ENCODE measurements at places on chromosomes 1 and 21.

GRCh38 chr1:192610112-192610889 lies 25.6 kb upstream of the RGS13 start:
- H3K36me3 ChIP-seq: no peaks in the 10 kb centered on the region
- DNase-seq: no peak
- H3K27ac ChIP-seq: no peak overlapping the region
- peaks cover 4% of the 10 kb centered on the region for H3K4me1 ChIP-seq

DNA sequence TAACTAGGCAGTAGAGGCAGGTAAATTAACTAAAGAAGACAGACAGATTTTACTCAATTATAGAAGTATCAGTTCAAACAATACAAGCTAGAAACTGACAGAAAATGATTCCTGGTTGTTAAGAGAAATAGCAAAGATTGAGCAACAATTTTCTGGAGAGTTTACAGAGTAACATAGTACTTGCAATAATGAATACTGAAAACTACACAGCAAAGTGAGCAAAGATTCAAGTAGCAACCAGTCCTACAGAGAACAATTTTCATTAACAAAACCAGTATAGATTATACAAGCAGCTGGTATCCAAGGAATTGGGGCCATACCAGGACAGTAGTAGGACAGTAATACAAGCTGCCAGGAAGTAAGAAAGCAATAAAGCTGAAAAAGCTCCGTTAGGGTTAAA lies 37.6 kb downstream of the EYA3 start:
- no peak overlapping the region for H3K4me3 ChIP-seq
- peaks cover 4% of the 10 kb centered on the region for H3K4me1 ChIP-seq
- no peak overlapping the region for H3K27ac ChIP-seq
- peaks cover 18% of the 10 kb centered on the region for H3K36me3 ChIP-seq

DNA sequence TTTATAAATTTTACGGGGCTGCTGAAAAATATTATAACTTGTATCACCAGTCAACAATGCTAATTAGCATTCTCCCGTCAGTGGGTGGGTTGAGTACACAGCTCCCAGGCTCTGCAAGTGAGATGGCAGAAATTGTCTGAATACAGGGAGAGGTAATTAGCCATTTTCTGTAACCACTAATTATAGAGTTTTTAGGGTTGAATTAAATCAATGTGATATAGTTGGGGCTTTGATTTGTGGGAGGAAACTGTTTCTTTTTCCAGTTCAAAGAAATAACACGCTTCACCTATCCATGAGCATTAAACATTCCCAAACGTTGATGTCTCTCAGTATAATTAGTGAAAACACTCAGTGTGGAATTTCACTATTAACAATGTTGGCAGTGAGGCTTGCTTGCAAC lies 1.5 kb downstream of the VANGL1 start:
- H3K27me3 ChIP-seq: no peaks in the 10 kb centered on the region
- DNase-seq: no peak
- H3K27ac ChIP-seq: peak overlapping the region; percentile 92
- H3K36me3 ChIP-seq: peaks cover 10% of the 10 kb centered on the region
- H3K4me1 ChIP-seq: peaks cover 13% of the 10 kb centered on the region

- peak overlapping the region; percentile 55 for H3K4me3 ChIP-seq
- no peak for DNase-seq
- H3K27me3 ChIP-seq: no peaks in the 10 kb centered on the region
- H3K36me3 ChIP-seq: no peaks in the 10 kb centered on the region
- peaks cover 23% of the 10 kb centered on the region for H3K4me1 ChIP-seq
- peak overlapping the region; percentile 65 for H3K27ac ChIP-seq
Observed at GRCh38 chr1:155938220-155938627, 3.2 kb upstream of the RXFP4 start.

- H3K27me3 ChIP-seq: no peaks in the 10 kb centered on the region
- DNase-seq: no peak
- H3K36me3 ChIP-seq: no peaks in the 10 kb centered on the region
- no peak overlapping the region for H3K27ac ChIP-seq
Observed at GRCh38 chr1:179558078-179558477, 17.7 kb downstream of the NPHS2 start.

GRCh38 chr1:16165073-16165364 lies 9.2 kb upstream of the EPHA2 start:
- peaks cover 29% of the 10 kb centered on the region for H3K4me1 ChIP-seq
- H3K36me3 ChIP-seq: no peaks in the 10 kb centered on the region
- peak overlapping the region; percentile 27 for H3K4me3 ChIP-seq
- H3K27me3 ChIP-seq: peaks cover 4% of the 10 kb centered on the region

DNA sequence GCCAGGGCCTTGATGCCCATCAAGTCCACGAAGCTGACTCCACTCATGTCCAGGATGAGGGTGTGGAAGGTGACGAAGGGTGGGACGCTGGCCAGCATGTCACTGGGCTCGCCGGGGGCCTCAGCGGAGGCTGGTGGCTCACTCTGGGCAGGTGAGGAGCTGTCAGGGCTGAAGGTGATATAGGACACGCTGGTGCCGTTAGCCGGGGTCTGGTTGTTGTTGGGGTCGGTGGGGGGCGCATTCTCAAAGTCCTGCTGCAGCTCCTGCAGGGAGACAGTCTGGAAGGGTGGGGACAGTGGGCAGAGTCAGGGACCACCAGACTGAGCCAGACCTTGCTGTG lies 21.7 kb downstream of the SLC26A9 start:
- no peak overlapping the region for H3K27ac ChIP-seq
- no peak overlapping the region for H3K4me3 ChIP-seq
- H3K27me3 ChIP-seq: peaks cover 4% of the 10 kb centered on the region
- peaks cover 24% of the 10 kb centered on the region for H3K4me1 ChIP-seq

DNA sequence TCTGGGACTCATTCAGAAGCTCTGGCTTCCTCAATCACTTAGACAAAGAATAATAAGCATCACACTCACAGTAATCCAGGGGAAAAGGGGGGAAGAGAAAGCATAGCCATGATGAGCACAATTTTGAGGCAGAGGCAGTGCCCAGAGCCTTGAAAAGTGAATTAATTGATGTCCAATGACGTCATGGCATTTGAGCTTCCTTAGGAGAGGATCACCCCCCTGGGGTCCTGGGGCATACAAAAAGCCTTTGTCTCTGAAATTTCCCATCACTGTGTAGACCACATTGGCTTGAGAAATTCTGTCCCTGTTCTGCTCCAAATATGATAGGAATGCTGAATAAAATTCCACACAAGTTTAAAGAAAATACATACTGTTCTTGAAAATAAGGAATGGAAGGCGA lies 84.3 kb upstream of the COA6 start:
- H3K4me1 ChIP-seq: no peaks in the 10 kb centered on the region
- H3K27ac ChIP-seq: no peak overlapping the region
- no peaks in the 10 kb centered on the region for H3K36me3 ChIP-seq
- H3K4me3 ChIP-seq: no peak overlapping the region
- DNase-seq: no peak
- peaks cover 22% of the 10 kb centered on the region for H3K27me3 ChIP-seq

GRCh38 chr1:25695771-25696311 lies 79.2 kb downstream of the MAN1C1 start:
- H3K4me3 ChIP-seq: peak overlapping the region; percentile 5
- H3K27ac ChIP-seq: peak overlapping the region; percentile 10
- no peaks in the 10 kb centered on the region for H3K27me3 ChIP-seq
- peaks cover 58% of the 10 kb centered on the region for H3K4me1 ChIP-seq
- H3K36me3 ChIP-seq: no peaks in the 10 kb centered on the region

DNA sequence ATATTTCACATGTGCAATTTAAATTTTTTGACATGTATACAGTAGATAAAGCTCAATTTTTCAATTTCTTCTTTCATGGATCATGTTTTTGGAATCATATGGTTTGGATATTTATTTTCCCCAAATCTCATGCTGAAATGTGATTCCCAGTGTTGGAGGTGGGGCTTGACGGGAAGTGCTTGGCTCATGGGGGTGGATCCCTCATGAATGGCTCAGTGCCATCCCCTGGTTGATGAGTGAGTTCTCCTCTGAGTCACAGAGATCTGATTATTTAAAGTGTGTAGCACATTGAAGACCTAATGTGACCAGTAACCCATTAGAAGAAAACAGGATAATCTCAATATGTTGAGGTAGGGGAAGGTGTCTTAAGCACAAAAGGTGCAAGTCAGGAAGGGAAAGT lies 9.1 kb upstream of the IFI16 start:
- peak overlapping the region; percentile 28 for H3K4me3 ChIP-seq
- H3K27me3 ChIP-seq: peaks cover 8% of the 10 kb centered on the region
- H3K27ac ChIP-seq: no peak overlapping the region
- no peaks in the 10 kb centered on the region for H3K36me3 ChIP-seq
- H3K4me1 ChIP-seq: peaks cover 20% of the 10 kb centered on the region

DNA sequence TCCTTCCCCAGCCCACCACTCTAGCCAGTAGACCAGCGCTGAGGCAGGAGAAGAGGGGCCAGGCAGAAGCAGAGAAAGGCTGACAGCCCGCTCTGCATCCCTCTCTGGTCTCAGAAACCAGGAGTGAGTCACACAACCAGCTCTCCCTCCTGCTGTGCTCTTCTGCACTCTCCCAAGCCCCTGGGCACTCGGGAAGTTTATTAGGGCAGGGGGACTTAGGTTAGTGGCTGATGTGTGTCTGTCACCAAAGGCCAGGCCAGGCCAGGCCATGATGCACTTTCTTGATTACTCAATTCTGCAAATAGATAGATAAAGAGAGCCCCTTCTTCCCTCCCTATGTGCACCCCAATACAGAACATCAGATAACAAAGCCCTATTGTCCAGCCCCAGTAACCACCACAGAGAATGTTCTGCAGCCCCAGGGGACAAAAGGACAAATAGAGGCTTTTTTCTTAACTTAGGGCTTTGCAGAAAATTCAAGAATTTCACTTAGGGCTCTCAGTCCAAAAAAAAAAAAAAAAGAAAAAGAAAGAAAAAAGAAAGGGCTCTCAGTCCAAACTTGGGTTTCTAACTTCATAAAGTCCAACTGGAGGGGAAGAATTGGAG lies 52.9 kb upstream of the CNTN2 start:
- peaks cover 64% of the 10 kb centered on the region for H3K27me3 ChIP-seq
- no peak for DNase-seq
- no peaks in the 10 kb centered on the region for H3K36me3 ChIP-seq
- no peak overlapping the region for H3K4me3 ChIP-seq
- no peak overlapping the region for H3K27ac ChIP-seq

- H3K4me3 ChIP-seq: peak overlapping the region; percentile 46
- peak overlapping the region; percentile 87 for H3K27ac ChIP-seq
- peaks cover 26% of the 10 kb centered on the region for H3K4me1 ChIP-seq
Observed at GRCh38 chr1:116572771-116573430, 2.1 kb upstream of the CD58 start.

GRCh38 chr21:35504951-35505466 lies 455.9 kb upstream of the RUNX1 start:
- H3K27me3 ChIP-seq: peaks cover 44% of the 10 kb centered on the region
- H3K27ac ChIP-seq: no peak overlapping the region
- no peak for DNase-seq

- H3K27ac ChIP-seq: no peak overlapping the region
- peaks cover 21% of the 10 kb centered on the region for H3K4me1 ChIP-seq
- H3K4me3 ChIP-seq: no peak overlapping the region
- no peak for DNase-seq
Observed at GRCh38 chr1:176696109-176696508, 233.1 kb downstream of the PAPPA2 start.

GRCh38 chr1:218171302-218171893 lies 113.7 kb upstream of the RRP15 start:
- no peak for DNase-seq
- H3K4me1 ChIP-seq: peaks cover 6% of the 10 kb centered on the region
- H3K27me3 ChIP-seq: peaks cover 53% of the 10 kb centered on the region

DNA sequence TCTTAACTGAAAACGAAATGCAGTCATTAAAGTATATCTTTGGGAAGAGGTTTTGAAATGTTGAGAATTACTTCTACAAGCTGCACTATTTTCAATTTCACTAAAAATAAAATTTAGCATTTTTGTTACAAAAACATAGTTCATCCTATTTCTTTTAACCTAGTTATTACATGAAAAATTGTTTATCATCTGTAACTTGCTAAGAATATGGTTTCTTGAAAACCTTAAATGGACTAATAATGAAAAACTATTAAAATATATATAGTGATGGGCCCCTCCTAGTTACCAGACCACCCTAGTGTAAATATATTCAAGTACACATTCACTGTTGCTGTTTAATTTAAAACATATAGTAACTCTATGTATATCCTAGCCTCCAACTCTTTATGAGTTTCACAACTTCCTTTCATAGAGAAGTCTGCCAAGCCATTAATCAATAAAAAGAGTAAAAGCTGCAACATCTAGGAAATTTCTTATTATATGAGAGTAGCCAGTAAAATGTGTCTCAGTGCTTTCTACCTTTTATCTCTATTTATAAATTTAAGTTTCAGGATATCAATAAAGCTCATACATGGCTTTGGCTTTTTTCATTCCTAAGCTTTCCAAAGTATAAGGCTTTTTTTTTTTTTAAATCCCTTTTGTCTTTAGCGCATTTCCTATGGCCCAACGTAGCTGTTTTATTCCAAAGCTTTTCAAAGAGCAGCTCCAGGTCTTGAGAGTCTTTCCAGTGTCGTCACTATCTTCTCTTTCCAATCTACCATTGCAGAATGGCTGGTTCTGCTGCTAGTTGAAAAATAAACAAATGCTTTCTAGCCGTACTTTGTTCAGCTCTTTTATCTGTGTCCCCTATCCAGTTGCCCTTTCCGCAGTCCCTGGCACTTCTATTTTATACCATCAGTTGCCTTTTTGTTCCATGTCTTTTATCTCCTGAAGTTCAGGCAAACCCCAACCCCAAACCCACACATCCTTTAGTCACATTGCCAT lies 6.5 kb downstream of the IRF2BP2 start:
- H3K27ac ChIP-seq: peak overlapping the region; percentile 94
- H3K36me3 ChIP-seq: peaks cover 47% of the 10 kb centered on the region
- peak overlapping the region; percentile 96 for H3K4me3 ChIP-seq
- DNase-seq: no peak
- peaks cover 4% of the 10 kb centered on the region for H3K27me3 ChIP-seq

DNA sequence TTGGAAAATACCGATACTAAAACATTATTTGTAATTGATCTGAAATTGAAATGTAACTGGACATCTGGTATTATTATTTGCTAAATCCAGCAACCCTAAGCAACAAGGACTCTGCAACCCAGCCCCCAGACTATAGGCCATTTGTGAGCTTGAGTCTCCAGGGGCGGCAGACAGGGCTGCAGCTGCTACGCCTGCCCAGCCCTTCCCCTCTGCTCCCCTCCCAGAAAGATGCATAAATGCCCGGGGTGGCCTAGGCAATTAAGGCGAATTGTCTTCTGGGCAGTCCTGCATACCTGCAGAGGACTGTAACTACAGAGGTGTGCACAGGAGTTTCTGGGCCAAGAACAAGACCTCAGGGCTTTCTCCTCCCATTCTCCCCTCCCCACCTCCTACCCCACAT lies 41.2 kb upstream of the LBR start:
- H3K4me1 ChIP-seq: peaks cover 19% of the 10 kb centered on the region
- no peaks in the 10 kb centered on the region for H3K27me3 ChIP-seq
- no peak overlapping the region for H3K27ac ChIP-seq
- no peak for DNase-seq
- H3K4me3 ChIP-seq: no peak overlapping the region

- H3K4me1 ChIP-seq: no peaks in the 10 kb centered on the region
- no peaks in the 10 kb centered on the region for H3K27me3 ChIP-seq
- H3K27ac ChIP-seq: no peak overlapping the region
- H3K36me3 ChIP-seq: peaks cover 43% of the 10 kb centered on the region
- H3K4me3 ChIP-seq: no peak overlapping the region
Observed at GRCh38 chr1:51780927-51781326, 97.6 kb downstream of the NRDC start.

- H3K4me1 ChIP-seq: peaks cover 20% of the 10 kb centered on the region
- no peaks in the 10 kb centered on the region for H3K27me3 ChIP-seq
- H3K27ac ChIP-seq: no peak overlapping the region
Observed at GRCh38 chr1:211642870-211643269, 32.6 kb downstream of the NEK2 start.

- H3K27me3 ChIP-seq: no peaks in the 10 kb centered on the region
- DNase-seq: no peak
- peaks cover 5% of the 10 kb centered on the region for H3K4me1 ChIP-seq
- H3K36me3 ChIP-seq: no peaks in the 10 kb centered on the region
- H3K4me3 ChIP-seq: no peak overlapping the region
Observed at GRCh38 chr1:102941366-102941947, 166.9 kb downstream of the COL11A1 start.
